Fibroblast of skin of back (primary cell): ENCODE measurements at places on chromosomes 1 and 21.

GRCh38 chr1:45585496-45586075 is 1.7 kb downstream of the NASP start:
- no peak for DNase-seq

DNA sequence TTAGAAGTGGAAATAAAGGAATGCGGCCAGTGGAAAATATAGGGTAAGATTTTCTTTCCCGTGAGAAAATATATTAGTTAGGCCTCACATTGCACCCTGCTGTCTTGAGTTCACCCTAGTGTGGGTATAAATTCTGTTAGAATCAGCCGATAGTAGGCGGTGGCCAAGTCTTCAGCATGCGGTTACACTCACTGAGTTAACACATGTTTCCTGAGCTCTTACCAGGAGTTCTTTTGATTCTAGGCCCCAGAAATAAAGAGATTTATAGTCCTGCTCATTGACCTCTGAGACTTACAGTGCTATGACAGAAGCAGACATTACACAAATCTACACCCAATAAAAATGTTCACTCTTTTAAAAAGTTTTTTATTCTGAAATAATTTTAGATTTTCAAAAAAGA is 279.3 kb upstream of the LRRC7 start:
- no peak for DNase-seq

- no peak for DNase-seq
Observed at GRCh38 chr1:20337581-20337980, 46.9 kb downstream of the VWA5B1 start.

DNA sequence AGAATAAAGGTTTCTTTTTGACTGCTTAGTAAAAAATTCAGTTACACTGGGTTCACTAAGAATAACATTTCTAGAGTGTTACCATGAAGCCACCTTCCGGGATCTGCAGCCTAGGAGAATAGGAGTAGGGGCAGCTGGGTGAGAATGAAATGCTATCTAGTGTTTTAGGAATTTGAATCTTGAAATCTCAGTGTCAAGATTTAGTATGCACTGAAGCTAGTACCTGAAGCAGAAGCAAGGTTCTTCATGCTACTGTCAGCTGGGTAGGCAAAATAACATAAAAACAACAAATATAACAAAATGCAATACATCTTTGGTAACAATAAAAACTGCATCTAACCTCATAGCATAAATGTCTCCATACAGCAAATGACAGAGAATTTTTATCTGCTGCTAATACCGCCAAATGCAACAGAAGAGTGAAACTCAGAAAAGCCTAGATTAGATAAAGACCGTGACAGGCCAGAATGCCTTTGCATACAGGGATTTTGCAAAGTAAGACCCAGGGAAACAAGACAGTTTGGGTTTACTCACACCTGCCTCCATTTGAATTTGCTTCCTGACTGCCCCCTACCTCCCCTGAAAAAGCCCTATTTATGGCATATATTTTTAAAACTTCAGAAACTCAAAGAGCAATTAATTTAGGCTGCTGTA is 58.2 kb downstream of the GADD45A start:
- no peak for DNase-seq

GRCh38 chr1:219414250-219414649 is 198.7 kb downstream of the ZC3H11B start:
- no peak for DNase-seq

DNA sequence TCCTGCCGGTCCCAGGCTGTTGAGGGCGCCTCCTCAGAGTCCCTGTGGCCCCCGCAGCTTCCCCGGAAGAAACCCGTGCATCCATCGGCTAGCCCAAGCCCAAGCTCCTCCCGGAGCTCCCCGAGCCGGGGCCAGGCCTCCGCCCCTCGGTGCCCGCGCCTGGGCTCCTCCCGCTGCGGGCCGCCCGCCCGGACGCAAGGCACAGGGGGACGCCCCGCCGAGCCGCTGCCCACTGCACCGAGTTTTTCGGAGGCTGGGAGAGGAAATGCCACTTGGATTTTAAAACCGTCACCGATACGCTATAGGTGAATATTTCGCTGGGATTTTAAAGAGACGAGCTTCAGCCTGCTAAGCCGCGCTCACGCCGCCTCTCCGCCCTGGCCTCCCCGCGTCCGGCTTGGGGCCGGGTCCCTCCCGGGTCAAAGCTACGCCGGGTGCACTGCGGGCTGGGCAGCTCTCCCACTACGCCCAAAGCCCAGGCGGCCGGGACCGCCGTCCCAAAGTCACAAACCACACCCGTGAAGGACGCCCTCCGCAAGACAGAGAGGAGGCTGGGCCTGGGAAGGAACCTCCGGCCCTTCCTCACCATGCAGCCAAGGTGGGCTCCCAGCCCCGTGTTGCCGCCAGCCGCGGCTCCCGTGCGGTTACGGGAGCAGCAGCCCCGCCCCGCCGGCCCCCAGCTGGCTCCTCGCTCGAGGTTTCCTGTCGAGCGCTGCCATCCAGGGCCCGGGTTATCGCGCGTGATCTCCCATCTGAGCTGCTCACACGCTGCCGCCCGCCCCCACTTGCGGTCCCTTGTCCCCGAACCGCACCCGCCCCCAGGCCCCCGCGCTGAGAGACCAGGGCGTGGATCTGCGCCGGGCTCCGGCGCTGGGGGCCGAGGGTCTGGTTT is 63.2 kb downstream of the CD247 start:
- peak; percentile 44 for DNase-seq

DNA sequence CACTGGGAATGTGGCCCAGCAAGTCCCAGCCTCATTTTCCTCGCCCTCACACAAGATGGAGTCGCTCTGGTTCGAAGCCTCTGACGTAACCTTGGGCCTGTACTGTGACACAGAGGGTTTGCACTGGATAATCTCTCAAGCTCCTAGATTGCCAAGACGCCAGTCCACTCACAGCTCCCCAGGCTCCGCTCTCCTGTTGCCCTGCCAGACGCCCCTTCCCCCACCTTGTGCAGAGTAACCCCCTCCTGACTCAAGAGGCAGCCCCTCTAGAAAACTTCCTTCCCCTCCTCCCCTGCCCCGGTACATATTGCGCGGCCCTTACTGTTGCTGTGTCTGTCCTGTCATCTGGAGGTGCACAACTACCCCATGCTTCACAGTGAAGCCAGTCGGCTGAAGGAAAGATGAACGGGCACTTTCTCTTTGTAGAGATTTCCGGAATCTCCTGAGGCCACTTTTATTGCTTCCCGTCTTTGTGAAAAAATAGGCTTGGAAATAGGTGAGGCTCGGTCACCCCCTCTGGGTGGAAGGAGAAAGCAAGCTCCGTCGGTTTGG is 981 bp upstream of the KIAA1614 start:
- DNase-seq = peak; percentile 35

GRCh38 chr1:2206813-2207487 is 12.4 kb upstream of the FAAP20 start:
- no peak for DNase-seq

GRCh38 chr1:25580927-25581326 is 35.7 kb upstream of the MAN1C1 start:
- no peak for DNase-seq

GRCh38 chr21:45108808-45109781 is 34.7 kb downstream of the ADARB1 start:
- DNase-seq = no peak

DNA sequence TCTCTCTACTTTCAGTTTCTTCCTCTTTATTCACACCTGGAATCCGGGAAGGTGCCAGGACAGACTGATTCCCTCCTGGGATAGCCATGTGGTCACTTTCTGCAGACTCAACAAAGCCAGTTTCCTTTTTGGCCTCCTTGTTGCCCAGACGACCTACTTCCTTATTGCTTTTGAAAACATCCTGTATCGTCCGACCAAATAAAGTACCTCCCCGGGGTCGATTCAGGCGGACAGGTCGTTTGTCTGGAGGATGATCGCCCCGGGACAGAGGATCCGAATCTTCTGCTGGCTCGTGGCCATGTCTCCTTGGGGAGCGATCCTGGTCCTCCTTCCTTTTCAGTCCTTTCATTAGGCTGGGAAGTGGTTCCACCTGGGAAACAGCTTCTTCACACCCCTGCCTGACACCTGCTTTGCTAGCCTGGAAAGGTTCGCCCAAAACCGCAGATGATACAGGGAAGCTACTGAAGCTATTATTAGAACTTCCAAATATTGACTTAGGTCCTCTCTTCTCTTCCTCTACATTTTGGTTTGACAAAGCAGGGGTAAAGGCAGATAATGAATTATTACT is 1.2 kb downstream of the MCM3AP start:
- no peak for DNase-seq

DNA sequence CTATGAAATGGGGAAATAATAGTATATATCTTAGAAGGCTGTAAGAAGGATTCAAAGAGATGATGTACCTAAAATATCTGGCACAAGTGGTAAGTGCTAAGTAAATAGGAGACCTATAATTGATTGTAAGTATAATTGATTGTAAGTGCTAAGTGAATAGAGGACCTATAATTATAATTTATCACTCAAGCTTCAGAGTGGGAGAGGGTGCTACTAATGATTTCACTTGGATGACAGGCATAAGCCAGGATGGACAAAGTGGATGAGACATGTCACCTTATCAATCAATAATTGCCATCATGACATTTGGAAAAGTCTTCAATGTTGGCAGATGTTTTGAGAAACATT is 11.2 kb downstream of the RCAN1 start:
- DNase-seq = no peak
